ENCODE measurements at places on chromosomes 6 and 20.
A peak's percentile ranks its signal among the peaks of the same experiment; 100 is the strongest.

- H3K27me3 ChIP-seq: peaks cover 22% of the 10 kb centered on the region
- H3K36me3 ChIP-seq: no peaks in the 10 kb centered on the region
- DNase-seq: no peak
- peaks cover 13% of the 10 kb centered on the region for H3K4me1 ChIP-seq
- H3K27ac ChIP-seq: no peak overlapping the region
These were observed 135.5 kb downstream of the ISM1 start for GRCh38 chr20:13356591-13356990.

- no peak for DNase-seq
- no peak overlapping the region for H3K4me3 ChIP-seq
- H3K36me3 ChIP-seq: no peaks in the 10 kb centered on the region
- no peak overlapping the region for H3K27ac ChIP-seq
These were observed 36.6 kb upstream of the SLC22A16 start for GRCh38 chr6:110512991-110513390.

DNA sequence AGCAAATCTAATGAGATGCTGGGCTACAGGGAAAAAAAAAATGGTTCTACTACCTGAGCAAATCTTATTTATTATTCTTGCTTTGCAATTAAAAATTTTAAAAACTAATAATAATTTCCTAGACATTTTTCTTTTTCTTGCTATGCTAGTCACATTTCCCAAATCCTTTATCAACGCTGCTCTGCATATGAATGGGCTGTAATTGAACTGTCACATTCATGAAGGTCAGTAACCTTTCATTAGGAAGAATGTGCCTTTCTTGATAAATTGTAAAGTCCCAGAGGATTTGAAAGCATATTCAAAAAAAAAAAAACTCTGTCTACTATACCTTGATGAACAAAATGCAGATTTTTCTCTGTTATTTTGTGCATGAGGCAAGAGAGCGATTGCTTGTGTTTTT, 538.7 kb upstream of the ID4 start:
- H3K36me3 ChIP-seq: no peaks in the 10 kb centered on the region
- H3K27me3 ChIP-seq: no peaks in the 10 kb centered on the region
- peak overlapping the region; percentile 12 for H3K27ac ChIP-seq
- H3K4me1 ChIP-seq: no peaks in the 10 kb centered on the region

- H3K36me3 ChIP-seq: peaks cover 9% of the 10 kb centered on the region
- H3K27ac ChIP-seq: no peak overlapping the region
- no peak overlapping the region for H3K4me3 ChIP-seq
- no peaks in the 10 kb centered on the region for H3K4me1 ChIP-seq
- no peaks in the 10 kb centered on the region for H3K27me3 ChIP-seq
These were observed 18.2 kb downstream of the RNASET2 start for GRCh38 chr6:166938150-166938549.

- H3K27me3 ChIP-seq: no peaks in the 10 kb centered on the region
- H3K4me1 ChIP-seq: no peaks in the 10 kb centered on the region
- no peak overlapping the region for H3K27ac ChIP-seq
- H3K36me3 ChIP-seq: no peaks in the 10 kb centered on the region
- no peak overlapping the region for H3K4me3 ChIP-seq
These were observed 221.8 kb downstream of the FRK start for GRCh38 chr6:115838763-115839401.

GRCh38 chr6:137056121-137056880, 11.5 kb upstream of the IL20RA start:
- no peak for DNase-seq
- H3K27ac ChIP-seq: no peak overlapping the region
- H3K27me3 ChIP-seq: peaks cover 28% of the 10 kb centered on the region
- H3K4me3 ChIP-seq: no peak overlapping the region

- H3K4me3 ChIP-seq: no peak overlapping the region
- no peak overlapping the region for H3K27ac ChIP-seq
- no peaks in the 10 kb centered on the region for H3K27me3 ChIP-seq
- H3K36me3 ChIP-seq: no peaks in the 10 kb centered on the region
- no peaks in the 10 kb centered on the region for H3K4me1 ChIP-seq
These were observed 153.6 kb upstream of the CST7 start for GRCh38 chr20:24795436-24795835.

DNA sequence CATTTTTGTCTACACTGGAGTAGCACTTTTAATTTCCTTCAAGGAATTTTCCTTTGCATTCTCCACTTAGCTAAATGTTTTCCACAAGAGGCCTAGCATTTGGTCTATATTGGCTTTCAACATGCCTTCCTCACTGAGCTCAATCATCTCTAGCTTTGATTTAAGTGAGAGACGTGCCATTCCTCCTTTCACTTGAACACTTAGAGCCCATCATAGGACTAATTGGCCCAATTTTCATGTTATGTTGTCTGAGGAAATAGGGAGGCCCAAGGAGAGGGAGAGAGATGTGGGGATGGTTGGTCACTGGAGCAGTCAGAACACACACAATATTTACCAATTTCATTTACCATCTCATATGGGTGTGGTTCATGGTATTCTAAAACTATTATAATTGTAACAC, 645.0 kb downstream of the PRKN start:
- no peaks in the 10 kb centered on the region for H3K36me3 ChIP-seq
- H3K27ac ChIP-seq: no peak overlapping the region
- no peak for DNase-seq
- H3K27me3 ChIP-seq: no peaks in the 10 kb centered on the region
- H3K4me1 ChIP-seq: no peaks in the 10 kb centered on the region

GRCh38 chr20:33162313-33162712, 5.6 kb upstream of the BPIFA2 start:
- H3K36me3 ChIP-seq: no peaks in the 10 kb centered on the region
- DNase-seq: peak; percentile 17
- H3K27me3 ChIP-seq: peaks cover 9% of the 10 kb centered on the region
- H3K27ac ChIP-seq: no peak overlapping the region
- H3K4me3 ChIP-seq: no peak overlapping the region
- H3K4me1 ChIP-seq: no peaks in the 10 kb centered on the region

DNA sequence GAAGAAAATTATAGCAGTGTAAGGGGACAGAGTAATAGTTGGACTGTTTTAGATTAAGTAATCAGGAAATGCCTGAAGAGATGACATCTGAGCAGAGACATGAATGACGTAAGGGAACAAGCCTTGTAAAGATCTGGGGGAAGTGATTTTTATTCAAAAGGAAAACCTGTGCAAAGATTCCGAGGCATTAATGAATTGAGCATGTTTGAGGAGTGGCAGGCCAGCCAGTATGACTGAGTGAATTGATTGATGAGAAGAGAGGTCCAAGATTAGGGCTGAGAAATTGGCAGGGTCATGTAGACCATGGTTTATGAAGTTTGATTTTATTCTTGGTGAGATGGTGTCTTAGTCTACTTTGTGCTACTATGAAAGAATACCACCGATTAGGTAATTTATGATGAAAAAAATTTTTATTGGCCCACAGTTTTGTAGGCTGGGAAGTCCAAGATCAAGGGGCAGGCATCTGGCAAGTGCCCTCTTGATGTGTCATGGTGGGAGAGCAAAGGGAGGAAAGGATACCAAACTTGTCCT, 95.1 kb downstream of the LIN28B start:
- H3K27me3 ChIP-seq: no peaks in the 10 kb centered on the region
- H3K27ac ChIP-seq: no peak overlapping the region
- H3K36me3 ChIP-seq: no peaks in the 10 kb centered on the region
- DNase-seq: no peak
- no peaks in the 10 kb centered on the region for H3K4me1 ChIP-seq

DNA sequence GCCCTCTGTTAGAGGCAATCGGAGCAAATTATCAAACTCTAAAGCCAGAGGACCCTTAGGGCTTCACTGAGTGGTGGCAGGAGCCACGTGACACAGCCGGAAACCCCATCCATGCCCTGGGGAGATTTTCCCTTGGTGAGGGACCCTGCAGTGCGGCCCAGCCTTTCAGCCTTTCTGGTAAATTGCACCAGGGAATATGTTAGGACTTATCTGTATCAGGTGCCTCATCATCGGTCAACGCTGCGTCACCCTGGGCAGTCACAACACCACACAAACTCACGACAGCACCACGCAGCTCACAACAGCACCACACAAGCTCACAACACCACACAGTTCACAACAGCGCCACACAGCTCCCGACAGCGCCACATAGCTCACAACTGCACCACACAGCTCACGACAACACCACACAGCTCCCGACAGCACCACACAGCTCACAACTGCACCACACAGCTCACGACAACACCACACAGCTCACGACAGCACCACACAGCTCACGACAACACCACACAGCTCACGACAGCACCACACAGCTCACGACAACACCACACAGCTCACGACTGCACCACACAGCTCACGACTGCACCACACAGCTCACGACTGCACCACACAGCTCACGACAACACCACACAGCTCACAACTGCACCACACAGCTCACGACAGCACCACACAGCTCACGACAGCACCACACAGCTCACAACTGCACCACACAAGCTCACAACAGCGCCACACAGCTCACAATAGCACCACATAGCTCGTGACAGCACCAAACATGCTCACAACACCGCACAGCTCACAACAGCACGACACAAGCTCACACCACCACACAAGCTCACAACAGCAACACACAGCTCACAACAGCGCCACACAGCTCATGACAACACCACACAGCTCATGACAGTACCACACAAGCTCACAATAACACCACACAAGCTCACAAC, 199.0 kb downstream of the DLL1 start:
- no peak for DNase-seq
- H3K27me3 ChIP-seq: no peaks in the 10 kb centered on the region
- no peaks in the 10 kb centered on the region for H3K4me1 ChIP-seq
- no peak overlapping the region for H3K4me3 ChIP-seq
- no peaks in the 10 kb centered on the region for H3K36me3 ChIP-seq

DNA sequence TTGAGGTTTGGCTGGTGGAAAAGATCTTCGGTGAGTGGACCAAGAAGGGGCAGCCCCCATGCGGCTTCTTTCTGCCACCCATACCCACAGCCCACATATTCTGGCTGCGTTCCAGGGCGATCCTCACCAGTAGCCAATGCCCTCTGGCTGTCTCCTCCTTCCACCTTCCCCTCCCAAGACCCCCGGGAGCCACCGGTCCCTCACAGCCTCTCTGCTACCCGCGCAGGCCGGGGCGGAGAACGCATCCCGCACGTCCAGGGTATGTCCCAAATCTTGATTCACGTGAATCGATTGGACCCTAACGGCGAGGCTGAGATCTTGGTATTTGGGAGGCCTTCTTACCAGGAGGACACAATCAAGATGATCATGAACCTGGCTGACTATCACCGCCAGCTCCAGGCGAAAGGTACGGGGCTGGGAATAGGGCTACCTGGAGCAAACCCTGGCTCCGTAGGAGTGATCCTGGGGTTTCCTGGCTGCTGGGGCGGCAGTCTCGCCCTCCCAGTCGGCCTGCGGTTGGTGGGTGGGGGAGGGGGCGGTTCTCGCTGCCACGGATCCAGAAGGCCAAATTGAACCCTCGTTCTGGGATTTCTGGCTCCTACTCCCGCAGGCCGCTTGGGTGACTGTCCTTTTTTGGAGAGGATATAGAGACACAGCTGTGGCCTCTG, 545 bp downstream of the KHDC3L start:
- H3K27me3 ChIP-seq: no peaks in the 10 kb centered on the region
- no peak for DNase-seq
- H3K4me3 ChIP-seq: no peak overlapping the region
- H3K27ac ChIP-seq: no peak overlapping the region
- H3K4me1 ChIP-seq: no peaks in the 10 kb centered on the region

GRCh38 chr6:21476112-21476511, 117.4 kb upstream of the SOX4 start:
- no peak for DNase-seq
- no peaks in the 10 kb centered on the region for H3K27me3 ChIP-seq

- H3K36me3 ChIP-seq: no peaks in the 10 kb centered on the region
- H3K27me3 ChIP-seq: no peaks in the 10 kb centered on the region
- H3K4me1 ChIP-seq: no peaks in the 10 kb centered on the region
- DNase-seq: no peak
These were observed 487.9 kb upstream of the CITED2 start for GRCh38 chr6:139862311-139862710.

DNA sequence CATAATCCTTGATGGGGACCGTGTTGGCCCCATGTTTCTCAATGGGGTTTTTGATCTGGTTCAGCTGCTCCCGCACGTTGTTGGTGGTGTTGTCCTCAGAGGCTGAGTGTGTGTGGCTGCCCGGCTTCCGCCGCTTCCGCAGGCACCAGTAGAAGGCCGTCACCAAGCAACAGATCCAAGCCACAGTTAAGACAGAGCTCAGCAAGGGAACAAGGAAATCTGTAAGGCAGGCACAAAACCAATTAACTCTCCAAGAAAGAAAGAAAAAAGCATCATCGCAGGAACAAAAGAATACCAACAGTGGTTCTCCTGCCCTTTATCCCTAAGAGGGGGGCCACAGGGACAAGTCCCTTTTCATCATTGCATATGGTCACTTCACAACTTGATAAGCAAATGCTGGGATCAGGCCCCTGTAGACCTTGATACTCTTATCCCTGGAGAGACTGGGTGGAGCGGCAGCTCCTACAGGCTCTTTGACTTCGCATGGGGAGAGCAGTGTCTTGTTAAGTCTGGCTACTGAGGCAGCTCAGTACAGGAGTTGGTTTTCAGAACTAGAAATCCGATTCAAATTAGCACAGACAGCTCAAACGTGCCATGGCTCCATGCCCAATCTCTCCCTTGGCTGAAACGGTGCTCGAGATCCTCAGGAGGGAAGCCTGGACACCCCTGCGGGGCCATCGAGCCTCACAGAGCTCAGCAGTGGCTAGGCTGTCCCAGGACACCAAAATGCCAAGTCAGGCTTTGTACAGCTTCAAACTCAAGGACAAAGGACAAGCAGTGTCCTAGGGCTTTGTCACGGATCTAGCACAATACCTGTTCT, 33.9 kb downstream of the JAG1 start:
- no peak for DNase-seq
- H3K27me3 ChIP-seq: peaks cover 70% of the 10 kb centered on the region
- H3K4me3 ChIP-seq: no peak overlapping the region
- H3K4me1 ChIP-seq: peaks cover 23% of the 10 kb centered on the region

DNA sequence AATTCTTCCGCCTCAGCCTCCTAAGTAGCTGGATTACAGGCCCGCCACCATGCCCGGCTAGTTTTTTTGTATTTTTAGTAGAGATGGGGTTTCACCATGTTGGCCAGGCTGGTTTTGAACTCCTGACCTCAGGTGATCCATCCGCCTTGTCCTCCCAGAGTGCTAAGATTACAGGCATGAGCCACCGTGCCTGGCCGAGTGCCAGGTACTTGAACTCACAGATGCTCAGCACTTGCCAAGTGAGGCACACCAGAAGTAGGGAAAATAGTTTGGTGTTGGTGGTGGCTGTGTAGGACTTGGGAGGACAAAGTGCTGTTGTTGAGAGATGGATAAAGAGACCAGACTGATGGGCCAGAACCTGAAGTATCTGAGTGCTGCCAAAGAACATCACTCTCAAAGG, 40.0 kb upstream of the MBOAT1 start:
- H3K27ac ChIP-seq: no peak overlapping the region
- H3K27me3 ChIP-seq: no peaks in the 10 kb centered on the region
- H3K4me1 ChIP-seq: no peaks in the 10 kb centered on the region
- H3K4me3 ChIP-seq: no peak overlapping the region
- no peaks in the 10 kb centered on the region for H3K36me3 ChIP-seq

Measured in endodermal cell (in vitro differentiated cells).